ENCODE measurements at places on chromosomes 4 and X.
A peak's percentile ranks its signal among the peaks of the same experiment; 100 is the strongest.

DNA sequence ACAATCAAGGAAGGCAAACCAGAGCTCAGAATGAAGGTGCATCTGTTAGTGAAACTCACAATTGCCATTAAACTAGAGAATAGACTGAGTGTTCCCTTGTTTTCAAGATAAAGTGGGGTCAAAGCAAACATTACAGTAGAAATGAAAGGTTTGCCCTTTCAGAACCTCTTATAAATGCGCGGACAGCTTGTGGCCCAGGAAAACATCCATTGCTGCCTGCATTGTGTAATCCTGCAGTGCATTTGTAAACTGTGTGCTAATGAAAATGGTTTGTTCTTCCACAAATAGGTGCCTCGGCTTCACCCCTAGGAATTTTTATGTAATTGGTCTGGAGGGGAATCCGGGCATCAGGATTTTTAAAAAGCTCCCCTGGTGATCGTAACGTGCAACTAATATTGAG lies 62.8 kb downstream of the SNX25 start:
- DNase-seq = no peak

- DNase-seq = peak; percentile 47
Observed at GRCh38 chr4:184983672-184984356, 34.5 kb upstream of the HELT start.

DNA sequence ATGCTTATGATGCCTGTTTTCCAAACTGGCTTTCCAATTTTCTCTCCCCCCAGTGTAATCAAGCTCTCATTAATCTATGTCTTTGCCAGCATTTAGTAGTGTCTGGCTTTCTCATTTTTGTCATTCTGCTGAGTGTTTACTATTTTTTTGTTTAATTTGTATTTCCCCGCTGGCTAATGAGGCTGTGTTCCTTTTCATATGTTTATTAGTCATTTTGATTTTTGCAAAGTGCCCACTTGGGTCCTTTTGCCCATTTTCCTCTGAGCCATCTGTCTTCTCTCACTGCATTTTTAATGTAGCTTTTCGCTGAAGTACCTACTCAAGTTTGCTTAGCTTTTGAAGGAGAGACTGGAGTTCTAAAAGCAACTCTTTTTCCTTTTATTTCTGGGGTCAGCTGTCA lies 14.7 kb downstream of the DCK start:
- DNase-seq = no peak

DNA sequence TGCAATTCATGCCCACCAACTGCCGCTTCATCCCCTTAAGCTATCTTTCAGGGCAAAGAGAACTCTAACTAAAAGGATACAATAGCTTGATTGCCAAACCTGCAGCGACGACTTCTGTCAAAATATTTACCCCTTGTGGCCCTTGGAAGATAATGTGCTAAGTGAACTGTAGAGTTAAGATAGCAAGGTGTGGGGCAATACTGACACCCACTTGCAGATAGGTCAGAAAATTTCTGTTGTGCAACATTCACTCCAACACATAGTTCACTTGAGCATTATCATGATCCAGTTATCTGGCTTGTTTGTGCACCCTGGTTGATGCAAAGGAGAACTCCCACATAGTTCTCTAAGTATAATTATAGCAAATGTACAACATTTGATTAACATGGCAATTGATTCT lies 55.6 kb downstream of the RHOXF2B start:
- no peak for DNase-seq

GRCh38 chrX:125846271-125846670 lies 319.8 kb downstream of the DCAF12L2 start:
- DNase-seq = no peak

DNA sequence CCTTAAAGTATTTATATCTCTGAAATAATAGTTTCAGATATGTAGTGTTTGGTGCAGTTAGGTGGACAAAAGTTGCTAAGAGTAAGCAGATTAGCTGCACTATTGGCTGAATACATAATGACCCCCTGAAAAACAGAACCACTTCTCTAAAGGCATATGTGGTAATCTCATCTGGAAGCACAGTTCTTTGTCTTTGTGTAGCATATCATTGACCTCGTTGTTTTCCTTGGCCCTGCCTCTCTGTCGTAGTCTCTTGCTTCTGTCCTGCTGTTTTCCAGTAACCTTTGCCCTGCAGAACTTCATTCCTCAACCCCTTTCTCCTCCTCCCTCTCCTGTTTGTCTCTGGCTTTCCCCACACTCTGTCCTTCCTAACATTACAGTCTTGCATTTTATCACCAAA lies 41.4 kb downstream of the JADE3 start:
- peak; percentile 2 for DNase-seq

GRCh38 chr4:82758701-82759685 lies 39.6 kb downstream of the SCD5 start:
- no peak for DNase-seq

GRCh38 chr4:7761312-7761711 lies 178.3 kb downstream of the AFAP1 start:
- no peak for DNase-seq

DNA sequence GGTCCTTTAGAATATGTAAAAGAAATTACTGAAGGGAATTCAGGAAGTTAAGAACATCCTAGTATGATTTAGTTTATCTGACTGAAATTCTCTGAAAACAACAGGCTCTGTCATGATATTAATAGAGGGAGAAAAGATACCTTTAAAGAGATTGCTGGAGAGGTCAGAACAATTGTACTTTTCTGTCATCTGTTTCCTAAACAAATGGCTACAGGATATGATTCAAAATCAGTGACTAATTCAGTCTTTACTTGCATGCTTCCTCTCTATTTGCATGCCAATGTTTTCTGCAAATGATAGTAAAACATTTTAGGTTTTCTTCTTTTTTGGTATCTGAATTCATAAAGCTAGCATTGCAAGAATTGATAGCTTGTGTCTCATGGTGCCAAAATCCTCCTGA lies 616.7 kb upstream of the PCDH7 start:
- no peak for DNase-seq

- no peak for DNase-seq
Observed at GRCh38 chr4:73648478-73648877, 28.2 kb upstream of the RASSF6 start.

GRCh38 chrX:14963447-14964236 lies 90.4 kb downstream of the MOSPD2 start:
- no peak for DNase-seq

- DNase-seq = no peak
Observed at GRCh38 chr4:107792711-107793110, 32.0 kb upstream of the SGMS2 start.

- DNase-seq = no peak
Observed at GRCh38 chr4:8141935-8142334, 16.7 kb downstream of the ABLIM2 start.

- DNase-seq = no peak
Observed at GRCh38 chr4:5783486-5783885, 72.5 kb downstream of the EVC start.

GRCh38 chr4:148573296-148573695 lies 131.1 kb upstream of the NR3C2 start:
- DNase-seq = no peak

DNA sequence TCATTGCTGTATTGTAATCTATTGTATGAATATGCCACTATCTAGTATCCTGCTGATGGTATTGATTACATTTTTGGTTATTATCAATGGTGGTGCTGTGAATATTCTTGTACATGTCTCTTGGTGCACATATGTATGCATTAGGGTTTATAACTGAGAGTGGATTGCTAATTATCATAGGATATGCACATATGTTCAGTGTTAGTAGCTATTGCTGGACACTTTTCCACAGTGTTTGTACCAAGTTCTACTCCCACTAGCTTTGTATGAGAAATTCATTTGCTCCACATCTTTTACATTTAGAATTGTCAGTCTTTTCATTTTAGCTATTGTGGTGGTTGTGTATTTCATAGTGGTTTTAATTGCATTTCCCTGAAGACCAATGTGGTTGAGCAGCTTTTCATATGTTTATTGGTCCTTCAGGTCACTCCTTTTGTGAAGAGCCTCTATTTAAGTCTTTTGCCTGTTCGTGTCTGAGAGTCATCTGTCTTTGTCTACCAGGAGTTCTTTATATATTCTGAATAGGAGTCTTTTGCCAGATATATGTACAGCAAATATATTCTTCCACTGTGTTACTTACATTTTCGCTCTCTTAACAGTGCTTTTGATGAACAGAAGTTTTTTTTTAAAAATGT lies 87.1 kb downstream of the TBC1D19 start:
- DNase-seq = no peak

GRCh38 chr4:109444182-109444844 lies 10.7 kb downstream of the SEC24B start:
- no peak for DNase-seq

DNA sequence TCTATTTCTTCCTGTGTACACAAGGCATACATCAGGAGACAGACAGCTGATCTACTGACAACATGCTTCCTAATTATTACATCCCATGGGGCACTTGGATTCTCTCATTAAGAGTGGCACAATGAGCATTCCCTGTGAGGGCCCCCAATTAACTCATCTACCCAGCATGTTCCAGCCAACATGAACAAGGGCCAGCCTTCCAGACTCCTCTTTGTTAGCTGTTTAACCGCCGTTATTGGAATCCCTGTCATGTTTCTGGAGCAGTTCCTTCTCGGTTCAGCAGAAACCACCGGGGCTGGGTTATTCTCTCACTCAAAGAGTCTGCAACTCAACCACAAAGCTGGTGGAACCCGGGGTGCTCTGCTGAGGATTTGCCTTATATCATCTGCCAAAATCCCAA lies 9.9 kb upstream of the GPM6B start:
- no peak for DNase-seq

GRCh38 chr4:2482192-2482591 lies 13.3 kb downstream of the RNF4 start:
- DNase-seq = no peak
